ENCODE measurements at places on chromosomes 1 and 21.
A peak's percentile ranks its signal among the peaks of the same experiment; 100 is the strongest.

GRCh38 chr1:57620605-57621004 lies 196.7 kb upstream of the DAB1 start:
- H3K27ac ChIP-seq = no peak overlapping the region
- DNase-seq = no peak
- H3K4me3 ChIP-seq = no peak overlapping the region
- no peaks in the 10 kb centered on the region for H3K36me3 ChIP-seq
- H3K4me1 ChIP-seq = no peaks in the 10 kb centered on the region

DNA sequence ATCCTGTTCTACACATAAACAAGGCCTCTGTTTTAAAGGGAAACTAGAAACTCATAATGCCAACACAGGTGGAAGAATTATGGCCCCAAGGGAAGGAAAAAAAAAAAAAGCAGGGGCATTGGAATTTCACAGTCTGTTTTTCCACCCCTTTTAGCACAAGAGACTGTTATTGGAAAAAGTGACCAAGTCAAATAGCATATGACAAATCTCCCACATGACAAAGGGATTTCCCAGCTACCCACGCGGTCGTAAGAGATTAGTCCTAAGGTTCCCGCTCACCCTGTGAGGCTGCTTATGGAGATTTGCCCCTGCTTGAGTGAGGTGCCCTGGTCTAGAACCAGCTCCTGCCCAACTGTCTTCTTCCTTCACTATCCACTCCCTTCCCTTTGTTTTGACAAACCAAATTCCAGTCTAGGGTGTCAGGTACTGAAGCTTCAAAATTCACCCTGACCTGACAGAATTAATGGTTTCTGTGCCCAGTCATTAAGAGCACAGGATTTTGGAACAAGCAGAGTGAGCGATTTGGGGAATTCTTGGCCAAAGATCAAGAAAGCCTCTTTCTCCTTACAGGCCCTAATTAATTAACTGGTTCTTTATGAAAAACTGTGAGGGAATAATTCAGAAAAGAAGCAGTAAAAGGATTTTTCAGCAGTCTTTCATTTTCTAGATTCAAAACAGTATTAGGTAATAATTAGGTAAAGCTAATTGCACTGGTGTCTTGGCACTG lies 107.3 kb downstream of the NMNAT2 start:
- no peaks in the 10 kb centered on the region for H3K27me3 ChIP-seq
- no peak overlapping the region for H3K27ac ChIP-seq
- no peaks in the 10 kb centered on the region for H3K36me3 ChIP-seq
- no peaks in the 10 kb centered on the region for H3K4me1 ChIP-seq

DNA sequence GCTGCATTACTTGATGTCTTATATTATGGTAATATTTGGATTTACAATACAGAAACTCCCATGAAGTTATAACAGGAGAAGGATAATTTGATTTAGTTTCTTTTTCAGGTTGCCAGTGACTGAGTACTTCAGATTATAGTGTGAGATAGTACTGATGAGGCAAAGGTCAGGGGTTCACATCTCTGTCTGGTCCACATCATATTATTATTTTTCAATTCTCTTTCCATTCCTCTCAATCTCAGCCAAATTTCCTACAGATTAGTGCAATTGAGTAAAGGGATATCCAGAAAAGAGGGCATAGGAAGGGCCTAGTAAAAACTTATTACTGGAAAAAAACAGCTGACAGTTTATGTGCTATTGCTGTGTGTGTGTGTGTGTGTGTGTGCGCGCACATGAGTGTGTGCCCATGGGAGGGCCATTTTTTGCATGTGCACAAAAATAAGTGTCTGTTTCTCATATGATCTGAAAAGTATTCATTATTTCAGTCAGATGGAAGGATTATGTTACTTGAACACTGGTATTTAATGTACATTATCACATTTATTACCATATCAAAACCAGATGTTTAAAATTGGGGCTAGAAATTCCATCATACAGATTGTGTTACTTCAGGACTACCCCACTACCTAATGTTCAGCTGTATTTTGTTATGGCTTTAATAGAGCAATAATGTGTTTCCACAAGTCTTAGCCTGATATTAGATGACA lies 78.3 kb upstream of the KCNK2 start:
- H3K27ac ChIP-seq = no peak overlapping the region
- no peaks in the 10 kb centered on the region for H3K36me3 ChIP-seq
- no peaks in the 10 kb centered on the region for H3K27me3 ChIP-seq

- H3K27me3 ChIP-seq = no peaks in the 10 kb centered on the region
- H3K4me1 ChIP-seq = no peaks in the 10 kb centered on the region
- H3K4me3 ChIP-seq = no peak overlapping the region
- DNase-seq = no peak
These were observed 38.6 kb upstream of the CCDC190 start for GRCh38 chr1:162899422-162900146.

DNA sequence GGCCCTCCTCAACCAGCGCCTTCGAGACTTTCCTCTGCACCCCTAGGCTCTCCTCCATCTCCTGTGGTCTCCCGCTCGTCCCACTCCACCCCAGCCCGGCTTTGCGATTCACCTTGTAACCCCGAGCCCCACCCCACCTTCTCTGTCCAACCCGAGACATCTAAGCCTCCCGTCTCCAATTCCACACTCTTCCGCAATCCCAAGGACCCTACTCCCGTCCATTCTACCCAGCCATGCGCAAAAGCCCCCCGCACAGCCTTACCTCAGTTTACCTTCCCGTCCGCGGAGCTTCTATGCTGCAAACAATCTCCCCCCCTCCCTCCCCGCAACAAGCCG lies 174 bp downstream of the SH3BP5L start:
- DNase-seq = no peak
- peaks cover 21% of the 10 kb centered on the region for H3K4me1 ChIP-seq
- no peaks in the 10 kb centered on the region for H3K27me3 ChIP-seq
- peaks cover 20% of the 10 kb centered on the region for H3K36me3 ChIP-seq
- H3K4me3 ChIP-seq = peak overlapping the region; percentile 75

DNA sequence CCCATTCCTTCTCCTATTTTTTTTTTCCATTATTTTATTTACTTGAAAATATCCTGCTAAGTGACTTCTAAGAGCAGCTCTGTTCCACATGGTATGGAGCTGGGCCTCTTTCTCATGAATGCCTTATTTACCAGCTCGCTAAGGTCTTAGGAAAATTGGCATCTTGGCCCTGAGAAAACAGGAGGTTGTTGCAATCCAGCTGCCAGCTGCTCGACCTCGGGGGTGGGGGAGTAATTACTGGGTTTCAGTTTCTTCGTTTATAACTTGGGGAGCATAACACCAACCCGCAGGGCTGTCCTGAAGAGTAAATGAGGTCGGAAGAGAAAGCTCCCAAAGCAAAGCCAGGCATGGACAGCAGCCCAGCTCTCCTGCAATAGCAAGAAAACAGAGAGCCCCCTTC lies 176.3 kb downstream of the AJAP1 start:
- no peaks in the 10 kb centered on the region for H3K36me3 ChIP-seq
- H3K4me1 ChIP-seq = no peaks in the 10 kb centered on the region

DNA sequence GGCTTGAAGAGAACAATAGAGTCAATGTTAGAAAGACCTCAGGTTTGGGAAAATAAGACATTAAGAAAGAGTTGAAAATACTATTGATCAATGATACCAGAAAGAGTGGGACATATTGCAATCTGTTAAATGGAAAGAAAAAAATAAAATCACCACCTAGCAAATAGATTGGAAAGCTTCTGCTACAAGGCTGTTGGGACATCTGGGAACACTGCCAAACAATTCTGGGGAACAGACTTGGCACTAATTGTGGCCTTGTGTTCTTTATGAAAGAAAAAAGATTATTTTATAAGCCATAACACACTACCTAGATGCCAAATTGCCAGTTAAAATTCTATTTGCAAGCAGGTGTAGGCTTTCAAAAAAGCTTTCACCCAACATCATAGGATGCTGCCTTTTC lies 137.8 kb downstream of the TSEN15 start:
- no peaks in the 10 kb centered on the region for H3K27me3 ChIP-seq
- H3K4me1 ChIP-seq = no peaks in the 10 kb centered on the region
- H3K4me3 ChIP-seq = no peak overlapping the region
- no peaks in the 10 kb centered on the region for H3K36me3 ChIP-seq
- no peak for DNase-seq

DNA sequence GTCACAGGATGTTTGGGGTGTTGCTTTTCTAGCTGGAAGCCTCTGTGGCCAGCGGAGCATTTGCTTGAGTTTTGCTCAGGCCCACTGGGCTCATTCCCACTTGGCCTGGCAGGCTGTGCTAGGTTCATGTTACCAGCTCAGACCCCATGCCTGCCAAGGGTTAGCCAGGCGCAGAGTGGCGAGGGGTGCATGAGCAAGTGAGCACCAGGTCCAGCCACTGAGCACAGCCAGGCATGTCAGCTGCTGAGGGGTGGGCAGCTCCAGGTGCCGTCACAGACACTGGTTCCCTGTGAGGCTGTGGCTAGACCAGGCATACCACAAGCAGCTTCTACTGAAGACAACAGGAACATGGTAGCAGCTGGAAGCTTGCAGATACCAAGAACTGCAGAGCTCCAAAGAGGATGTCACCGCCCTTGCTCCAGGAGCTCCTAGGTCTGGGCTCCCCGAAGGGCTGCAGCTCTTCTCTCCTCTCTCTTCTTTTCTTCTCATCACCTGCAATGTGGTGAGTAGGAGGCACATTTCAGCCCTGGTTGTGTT lies 52.0 kb upstream of the CYYR1 start:
- no peaks in the 10 kb centered on the region for H3K4me1 ChIP-seq
- H3K27ac ChIP-seq = no peak overlapping the region
- DNase-seq = no peak
- no peaks in the 10 kb centered on the region for H3K36me3 ChIP-seq

DNA sequence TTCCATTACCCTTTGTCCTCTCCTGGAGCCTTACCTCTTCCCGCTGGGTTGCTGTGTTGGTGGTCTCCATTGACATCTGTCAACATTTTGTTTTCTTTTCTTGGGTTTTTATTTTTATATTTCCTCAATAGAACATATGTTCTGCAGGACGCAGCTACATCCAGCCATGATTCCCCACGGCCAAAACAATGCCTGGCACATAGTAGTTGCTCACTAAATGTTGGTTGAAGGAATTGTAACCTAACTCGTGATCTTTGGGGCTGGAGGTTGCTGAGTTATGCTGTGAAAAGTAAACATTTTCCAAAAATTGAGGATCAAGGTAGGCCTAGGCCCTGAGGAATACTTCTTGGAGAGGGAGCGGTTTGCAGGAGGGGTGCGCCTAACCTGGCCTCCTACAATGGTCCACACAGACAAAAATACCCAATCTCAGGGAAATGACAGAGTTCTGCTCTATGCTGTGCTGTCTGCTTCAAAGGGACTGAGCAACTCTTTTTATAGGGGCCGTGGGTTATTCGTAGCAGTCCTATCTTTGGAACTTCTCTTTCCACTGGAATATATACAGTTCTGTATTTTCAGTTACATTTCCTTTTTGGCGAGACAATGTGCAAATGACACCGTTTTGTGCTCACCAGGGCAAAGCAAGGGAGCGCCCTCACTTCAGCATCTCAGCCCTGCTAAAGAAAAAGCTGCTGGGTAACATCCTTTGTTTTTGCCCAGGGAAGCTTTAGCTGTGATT lies 1.4 kb downstream of the PDPN start:
- H3K36me3 ChIP-seq = no peaks in the 10 kb centered on the region
- peaks cover 7% of the 10 kb centered on the region for H3K27me3 ChIP-seq
- no peak overlapping the region for H3K27ac ChIP-seq
- no peak for DNase-seq

- no peaks in the 10 kb centered on the region for H3K27me3 ChIP-seq
- H3K4me1 ChIP-seq = peaks cover 4% of the 10 kb centered on the region
- H3K4me3 ChIP-seq = no peak overlapping the region
- H3K27ac ChIP-seq = no peak overlapping the region
- no peak for DNase-seq
These were observed 17.8 kb downstream of the DIPK1A start for GRCh38 chr1:92943502-92943847.

- H3K36me3 ChIP-seq = no peaks in the 10 kb centered on the region
- no peak for DNase-seq
- H3K27me3 ChIP-seq = no peaks in the 10 kb centered on the region
- no peak overlapping the region for H3K27ac ChIP-seq
These were observed 781.6 kb downstream of the ADGRL2 start for GRCh38 chr1:82582347-82582746.

DNA sequence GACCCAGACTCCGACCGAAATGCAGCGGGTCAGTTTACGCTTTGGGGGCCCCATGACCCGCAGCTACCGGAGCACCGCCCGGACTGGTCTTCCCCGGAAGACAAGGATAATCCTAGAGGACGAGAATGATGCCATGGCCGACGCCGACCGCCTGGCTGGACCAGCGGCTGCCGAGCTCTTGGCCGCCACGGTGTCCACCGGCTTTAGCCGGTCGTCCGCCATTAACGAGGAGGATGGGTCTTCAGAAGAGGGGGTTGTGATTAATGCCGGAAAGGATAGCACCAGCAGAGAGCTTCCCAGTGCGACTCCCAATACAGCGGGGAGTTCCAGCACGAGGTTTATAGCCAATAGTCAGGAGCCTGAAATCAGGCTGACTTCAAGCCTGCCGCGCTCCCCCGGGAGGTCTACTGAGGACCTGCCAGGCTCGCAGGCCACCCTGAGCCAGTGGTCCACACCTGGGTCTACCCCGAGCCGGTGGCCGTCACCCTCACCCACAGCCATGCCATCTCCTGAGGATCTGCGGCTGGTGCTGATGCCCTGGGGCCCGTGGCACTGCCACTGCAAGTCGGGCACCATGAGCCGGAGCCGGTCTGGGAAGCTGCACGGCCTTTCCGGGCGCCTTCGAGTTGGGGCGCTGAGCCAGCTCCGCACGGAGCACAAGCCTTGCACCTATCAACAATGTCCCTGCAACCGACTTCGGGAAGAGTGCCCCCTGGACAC lies 534 bp downstream of the C1orf56 start:
- peaks cover 25% of the 10 kb centered on the region for H3K4me1 ChIP-seq
- no peaks in the 10 kb centered on the region for H3K27me3 ChIP-seq
- DNase-seq = peak; percentile 11
- H3K4me3 ChIP-seq = peak overlapping the region; percentile 74
- peaks cover 18% of the 10 kb centered on the region for H3K36me3 ChIP-seq
- peak overlapping the region; percentile 82 for H3K27ac ChIP-seq

DNA sequence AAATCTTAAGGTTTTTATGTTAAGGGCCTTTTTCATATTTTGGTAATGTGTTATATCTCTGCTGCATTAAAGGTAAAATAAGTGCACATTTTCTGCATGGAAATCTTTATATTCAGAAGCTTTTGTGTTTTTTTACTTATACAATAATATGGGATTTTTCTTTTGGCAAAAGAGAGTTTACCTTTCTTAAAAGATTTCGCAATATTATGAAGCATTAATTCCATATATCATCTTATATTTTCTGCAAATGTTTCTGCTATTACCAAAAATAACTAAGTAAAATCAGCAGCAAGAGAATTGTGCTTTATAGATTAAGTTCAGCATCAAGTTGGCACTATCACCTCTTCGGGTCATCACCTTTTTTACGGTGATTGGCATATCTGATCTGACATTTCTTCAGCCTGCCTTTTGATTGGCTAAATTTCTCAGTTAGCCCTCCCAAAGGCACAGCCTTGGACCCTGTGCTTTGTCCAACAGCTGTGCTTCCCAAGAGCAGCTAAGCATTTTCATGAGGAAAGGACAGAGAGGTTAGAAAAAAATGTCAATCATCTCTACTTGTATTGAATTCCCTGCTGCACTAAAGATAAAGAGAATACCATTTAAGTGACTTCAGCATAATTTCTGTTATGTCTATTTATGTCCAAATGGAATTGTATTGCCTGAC lies 767.1 kb upstream of the PRMT6 start:
- H3K4me3 ChIP-seq = no peak overlapping the region
- no peaks in the 10 kb centered on the region for H3K4me1 ChIP-seq
- H3K36me3 ChIP-seq = no peaks in the 10 kb centered on the region
- no peak overlapping the region for H3K27ac ChIP-seq

Data from effector memory CD4-positive, alpha-beta T cell (primary cell).